NCI-H524 (cell line): ENCODE measurements at places on chromosomes 5 and 9.

- peak; percentile 92 for DNase-seq
Observed at GRCh38 chr9:92607773-92608172, 62.2 kb downstream of the IPPK start.

DNA sequence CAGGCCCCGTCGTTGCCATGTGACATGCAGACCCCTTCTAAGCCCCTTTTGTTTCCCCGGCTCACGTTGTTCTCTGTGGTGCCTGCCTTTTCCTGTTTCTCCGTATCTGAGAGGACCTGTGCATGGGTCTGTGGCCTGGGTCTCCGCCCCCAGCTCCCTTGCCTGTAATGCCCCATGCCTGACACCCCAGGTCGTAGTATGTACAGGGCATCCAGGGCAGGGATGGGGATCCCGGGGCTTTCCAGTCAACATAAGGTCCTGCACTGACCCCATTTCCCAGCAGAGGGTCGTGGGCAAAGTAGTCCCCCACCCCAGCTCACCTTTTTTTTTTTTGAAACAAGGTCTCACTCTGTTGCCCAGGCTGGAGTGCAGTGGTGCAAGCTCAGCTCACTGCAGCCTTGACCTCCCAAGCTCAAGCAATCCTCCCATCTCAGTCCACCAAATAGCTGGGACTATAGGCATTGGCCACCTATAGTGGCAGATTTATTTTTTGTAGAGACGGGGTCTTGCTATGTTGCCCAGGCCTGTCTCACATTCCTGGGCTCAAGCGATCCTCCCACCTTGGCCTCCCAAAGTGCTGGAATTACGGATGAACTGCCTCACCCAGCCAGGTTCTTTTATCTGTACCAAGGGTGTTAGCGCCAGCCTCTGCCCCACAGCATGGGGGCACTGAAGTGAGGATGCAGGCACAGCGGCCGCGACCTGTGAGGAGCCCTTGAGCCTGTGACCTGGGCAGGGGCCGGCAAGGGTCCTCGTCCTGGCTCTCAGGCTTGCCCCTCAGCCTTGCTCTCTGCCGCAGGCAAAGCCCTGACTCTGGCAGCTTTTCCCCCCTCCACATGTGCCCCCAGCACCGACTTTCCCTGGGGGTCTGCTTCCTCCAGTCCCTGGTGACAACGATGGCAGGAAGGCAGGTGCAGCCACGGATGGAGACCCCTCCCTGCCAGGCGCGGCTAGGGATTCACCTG lies 19.1 kb upstream of the QSOX2 start:
- DNase-seq = no peak

GRCh38 chr5:139690064-139690802 lies 42.1 kb downstream of the CXXC5 start:
- DNase-seq = peak; percentile 74

GRCh38 chr5:61332358-61332749 lies 296 bp downstream of the ZSWIM6 start:
- peak; percentile 45 for DNase-seq

- no peak for DNase-seq
Observed at GRCh38 chr5:81558188-81558587, 164.3 kb upstream of the ACOT12 start.

GRCh38 chr5:98770209-98770910 lies 3.1 kb upstream of the RGMB start:
- peak; percentile 40 for DNase-seq

GRCh38 chr5:78614816-78615215 lies 33.8 kb downstream of the LHFPL2 start:
- no peak for DNase-seq

DNA sequence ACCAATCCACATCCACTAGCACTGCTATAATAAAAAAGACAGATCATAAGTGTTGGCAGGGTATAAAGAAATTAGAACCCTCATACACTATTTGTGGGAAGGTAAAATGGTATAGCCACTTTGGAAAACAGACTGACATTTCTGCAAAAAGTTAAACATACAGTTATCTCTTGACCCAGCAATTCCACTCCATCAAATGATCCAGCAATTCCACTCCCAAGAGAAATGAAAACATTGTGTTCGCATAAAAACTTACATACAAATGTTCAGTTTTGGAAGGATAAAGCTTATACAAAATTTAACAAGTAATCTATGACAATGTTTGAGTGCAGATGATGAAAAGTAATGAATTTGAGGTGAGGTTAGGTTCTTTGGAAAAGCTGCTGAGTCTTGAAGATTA lies 2.1 kb downstream of the KIF27 start:
- DNase-seq = no peak

DNA sequence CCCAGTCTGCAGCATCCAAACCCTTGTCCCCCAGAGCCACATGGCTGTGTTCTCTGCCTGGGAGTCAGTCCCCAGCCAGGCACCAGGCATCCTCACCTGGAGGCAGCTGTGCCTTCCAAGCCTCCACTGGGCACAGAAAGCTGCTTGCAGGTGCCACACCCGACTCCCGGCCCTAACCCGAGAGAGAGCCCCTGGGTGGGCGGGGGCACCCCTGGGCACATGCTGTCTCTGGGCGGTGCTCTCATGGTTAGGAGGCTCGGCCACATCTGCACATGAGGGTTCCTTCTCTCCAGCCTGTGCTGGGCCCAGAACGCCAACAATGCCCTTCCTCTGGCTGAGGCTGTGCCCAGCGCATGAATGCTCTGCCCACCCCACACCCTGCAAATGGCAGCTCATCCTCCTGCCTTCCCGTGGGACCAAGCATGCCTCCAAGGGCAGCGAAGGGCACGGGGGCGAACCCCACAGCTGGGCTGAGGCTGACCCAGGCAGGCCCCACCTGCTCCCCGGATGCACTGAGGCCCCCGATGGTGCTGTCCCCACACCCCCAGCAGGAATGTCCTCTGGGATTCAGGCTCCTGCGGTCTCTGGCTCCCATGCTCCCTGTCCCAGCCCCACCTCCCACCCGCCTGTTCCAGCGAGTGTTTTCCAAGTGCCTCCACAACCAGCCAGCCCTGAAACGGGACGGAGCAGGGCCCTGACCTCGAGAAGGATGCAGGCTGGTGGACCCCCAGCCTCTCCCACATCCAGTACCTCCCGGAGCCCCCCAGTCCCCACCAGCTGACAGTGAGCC lies 22.5 kb upstream of the CAMSAP1 start:
- no peak for DNase-seq

DNA sequence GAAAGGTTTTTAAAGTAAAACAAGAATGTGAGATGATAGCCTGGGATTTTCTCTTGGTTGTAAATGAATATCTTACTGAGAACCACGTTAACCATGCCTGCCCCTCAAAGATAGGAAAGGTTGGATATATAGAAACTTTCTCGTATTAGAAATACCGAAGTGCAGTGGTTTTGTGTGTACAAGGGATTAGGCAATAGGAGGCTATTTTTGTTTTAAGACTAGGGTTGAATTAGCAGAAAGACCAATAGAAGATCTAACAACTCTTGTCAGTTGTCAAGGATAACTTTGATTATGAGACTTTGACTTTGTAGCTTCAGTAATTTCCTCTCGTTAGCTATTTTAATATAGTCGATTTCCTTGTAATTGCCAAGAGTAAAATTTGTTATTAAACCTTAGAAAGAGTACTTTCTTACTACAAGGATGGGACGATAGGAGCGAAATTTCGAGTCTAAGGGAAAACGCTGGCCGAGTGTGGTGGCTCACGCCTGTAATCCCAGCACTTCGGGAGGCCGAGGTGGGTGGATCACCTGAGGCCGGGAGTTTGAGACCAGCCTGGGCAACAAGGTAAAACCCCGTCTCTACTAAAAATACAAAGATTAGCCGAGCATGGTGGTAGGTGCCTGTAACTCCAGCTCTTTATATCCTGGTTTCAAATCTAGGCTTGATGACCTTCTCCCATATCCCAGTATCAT lies 838 bp downstream of the POLK start:
- DNase-seq = no peak

DNA sequence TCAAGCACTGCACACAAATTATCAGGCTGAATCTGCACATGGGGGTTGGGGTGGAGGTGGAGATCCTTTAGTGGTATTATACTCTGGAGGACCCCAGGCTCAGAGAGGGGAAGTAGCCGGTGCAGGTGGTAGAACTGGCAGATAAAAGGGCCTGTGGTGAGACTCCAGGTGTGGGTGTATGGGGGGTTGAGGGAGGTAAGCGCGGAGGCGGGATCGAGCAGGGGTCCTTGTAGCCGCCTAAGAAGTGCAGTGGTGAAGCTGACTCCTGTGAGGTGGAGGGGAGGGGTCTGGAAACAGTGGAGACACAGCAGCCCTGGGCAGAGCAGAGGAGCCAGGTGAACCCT lies 841 bp downstream of the ACSL6 start:
- no peak for DNase-seq

GRCh38 chr5:8598996-8599395 lies 730.0 kb downstream of the MTRR start:
- DNase-seq = no peak
